ENCODE measurements at places on chromosomes 7 and 10. TPM values are rescaled to one million over a fixed set of nuclear protein-coding genes. Genes with fewer than 3 reads are reported as not detected.

DNA sequence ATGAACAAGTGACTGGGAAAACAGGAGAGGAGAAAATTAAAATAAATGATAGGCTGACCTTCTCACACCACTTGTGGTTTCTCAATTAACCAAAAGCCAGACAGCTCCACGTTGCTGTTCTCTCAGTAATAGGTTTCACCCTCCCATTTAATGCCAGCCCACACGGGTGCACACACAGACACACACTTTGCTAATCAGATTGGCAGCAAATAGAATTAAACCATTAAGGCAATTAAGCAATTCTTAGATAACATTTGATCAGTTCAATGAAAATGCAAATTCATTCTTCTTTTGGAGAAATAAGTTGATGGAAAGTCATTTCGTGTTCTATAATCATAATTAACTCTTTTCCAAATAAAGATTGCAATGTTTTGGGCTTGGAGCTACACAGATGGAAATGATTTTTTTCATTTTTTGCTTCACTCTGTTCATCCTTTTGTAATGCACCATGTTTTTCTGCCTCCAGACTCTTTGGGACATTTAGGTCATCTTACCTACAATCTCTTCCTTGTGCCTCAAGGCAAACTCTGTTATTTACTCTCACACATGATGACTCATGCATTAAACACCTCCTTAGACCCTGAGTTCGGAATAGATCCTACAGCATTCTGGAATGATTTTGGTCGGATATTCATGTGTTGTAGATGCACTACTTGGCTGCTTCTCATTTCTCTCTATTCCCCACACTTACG lies 700.7 kb downstream of the AUTS2 start:
- no peak overlapping the region for H3K4me3 ChIP-seq
- no peak overlapping the region for H3K27ac ChIP-seq
- H3K36me3 ChIP-seq = no peaks in the 10 kb centered on the region
- no peak for DNase-seq
- H3K27me3 ChIP-seq = no peaks in the 10 kb centered on the region

GRCh38 chr10:87503401-87503800 lies 1.3 kb upstream of the MINPP1 start:
- H3K27me3 ChIP-seq = peaks cover 5% of the 10 kb centered on the region
- H3K27ac ChIP-seq = peak overlapping the region; percentile 33
- peak overlapping the region; percentile 8 for H3K4me3 ChIP-seq
- DNase-seq = no peak
- H3K36me3 ChIP-seq = peaks cover 6% of the 10 kb centered on the region
- H3K4me1 ChIP-seq = peaks cover 29% of the 10 kb centered on the region

- peaks cover 6% of the 10 kb centered on the region for H3K27me3 ChIP-seq
- H3K4me1 ChIP-seq = no peaks in the 10 kb centered on the region
- H3K36me3 ChIP-seq = no peaks in the 10 kb centered on the region
- DNase-seq = no peak
Observed at GRCh38 chr7:91374321-91374989, 110.2 kb downstream of the FZD1 start.

- no peaks in the 10 kb centered on the region for H3K4me1 ChIP-seq
- peaks cover 13% of the 10 kb centered on the region for H3K27me3 ChIP-seq
- H3K4me3 ChIP-seq = no peak overlapping the region
- H3K27ac ChIP-seq = no peak overlapping the region
- DNase-seq = no peak
Observed at GRCh38 chr10:128507066-128507465, 380.8 kb upstream of the MKI67 start.

The GLCCI1 gene
- total RNA-seq = 31.5 TPM

DNA sequence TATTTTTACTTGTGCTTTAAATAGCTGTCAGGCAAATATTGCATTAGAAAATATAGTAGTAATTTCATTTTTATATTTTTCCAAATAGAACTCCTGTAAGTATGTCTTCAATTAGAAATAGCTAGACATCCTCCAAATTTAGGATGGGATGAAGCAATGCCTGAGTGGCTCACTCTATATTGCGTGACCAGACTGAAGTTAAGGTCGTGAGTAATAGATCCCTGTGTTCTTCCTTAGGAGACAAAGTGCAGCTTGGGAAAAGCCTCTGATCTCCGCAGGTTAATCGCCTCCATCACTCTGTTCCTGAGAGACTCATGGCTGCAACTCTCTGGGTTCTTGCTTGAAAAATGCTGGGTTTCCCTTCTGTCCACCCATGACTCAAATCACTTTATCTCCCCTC lies 484.8 kb upstream of the ANKRD30A start:
- no peaks in the 10 kb centered on the region for H3K36me3 ChIP-seq
- H3K27ac ChIP-seq = no peak overlapping the region
- H3K4me3 ChIP-seq = no peak overlapping the region
- H3K27me3 ChIP-seq = no peaks in the 10 kb centered on the region

DNA sequence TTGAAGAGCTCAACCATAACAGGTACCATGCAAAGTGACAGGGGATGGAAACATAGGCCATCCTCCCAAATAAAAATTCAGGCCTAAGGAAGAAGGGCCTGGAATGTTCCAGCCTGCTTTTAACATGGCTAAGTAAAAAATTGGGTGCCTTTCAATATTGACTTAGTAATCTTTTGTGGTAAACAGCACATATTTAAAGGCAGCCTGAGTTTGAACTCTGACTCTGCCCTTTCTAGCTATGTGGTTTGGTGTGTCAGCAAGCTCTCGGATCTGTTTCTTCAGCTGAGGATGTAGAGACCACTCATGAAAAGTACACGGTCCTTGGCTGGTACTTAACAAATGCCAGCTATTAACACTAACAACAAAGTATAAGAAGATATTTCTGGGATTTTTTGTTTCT lies 191.8 kb upstream of the CDCA7L start:
- no peak overlapping the region for H3K27ac ChIP-seq
- peaks cover 1% of the 10 kb centered on the region for H3K27me3 ChIP-seq
- no peak for DNase-seq
- H3K4me1 ChIP-seq = no peaks in the 10 kb centered on the region
- H3K36me3 ChIP-seq = no peaks in the 10 kb centered on the region
- H3K4me3 ChIP-seq = no peak overlapping the region

GRCh38 chr7:80145780-80146422 lies 11.3 kb downstream of the GNAI1 start:
- H3K27me3 ChIP-seq = peaks cover 8% of the 10 kb centered on the region
- peaks cover 1% of the 10 kb centered on the region for H3K4me1 ChIP-seq
- H3K4me3 ChIP-seq = no peak overlapping the region
- DNase-seq = no peak

DNA sequence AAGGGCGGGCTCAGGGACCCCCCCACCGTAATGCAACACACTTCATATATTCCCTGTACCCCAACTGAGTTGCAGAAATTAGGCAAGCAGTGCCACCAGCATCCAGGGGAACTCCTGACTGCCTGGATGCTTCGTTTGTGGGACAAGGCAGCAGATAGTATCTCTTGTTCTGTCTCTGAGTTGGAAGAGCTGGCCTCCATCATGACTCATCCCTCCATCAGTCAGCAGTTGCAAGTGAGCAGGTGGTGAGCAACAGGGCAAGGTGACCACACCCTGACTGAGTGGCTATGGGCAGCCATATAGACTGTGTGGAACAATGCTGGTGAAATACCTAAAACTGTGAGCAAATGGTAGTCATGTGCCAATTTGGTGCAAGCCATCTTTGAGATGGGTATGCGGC lies 22.8 kb upstream of the ADAMTS14 start:
- no peaks in the 10 kb centered on the region for H3K4me1 ChIP-seq
- no peaks in the 10 kb centered on the region for H3K27me3 ChIP-seq
- H3K4me3 ChIP-seq = no peak overlapping the region
- no peak overlapping the region for H3K27ac ChIP-seq
- DNase-seq = no peak

GRCh38 chr7:156654511-156655234 lies 14.1 kb downstream of the RNF32 start:
- H3K4me3 ChIP-seq = no peak overlapping the region
- peaks cover 19% of the 10 kb centered on the region for H3K27me3 ChIP-seq
- H3K36me3 ChIP-seq = no peaks in the 10 kb centered on the region
- H3K27ac ChIP-seq = no peak overlapping the region
- peaks cover 2% of the 10 kb centered on the region for H3K4me1 ChIP-seq

The RASA4B gene
- total RNA-seq = 31.9 TPM

GRCh38 chr10:62057850-62058249 lies 156.4 kb downstream of the ARID5B start:
- no peak overlapping the region for H3K27ac ChIP-seq
- no peak for DNase-seq
- peaks cover 58% of the 10 kb centered on the region for H3K36me3 ChIP-seq
- peaks cover 85% of the 10 kb centered on the region for H3K4me1 ChIP-seq
- H3K27me3 ChIP-seq = no peaks in the 10 kb centered on the region

The MBL2 gene
- not detected for total RNA-seq

The CFAP43 gene
- total RNA-seq = 0.39 TPM

GRCh38 chr7:131363719-131364118 lies 36.0 kb downstream of the MKLN1 start:
- H3K4me3 ChIP-seq = no peak overlapping the region
- DNase-seq = no peak

GRCh38 chr7:88347517-88347916 lies 40.8 kb upstream of the STEAP4 start:
- H3K36me3 ChIP-seq = no peaks in the 10 kb centered on the region
- H3K4me1 ChIP-seq = no peaks in the 10 kb centered on the region
- DNase-seq = no peak

The SPDYE6 gene
- not detected for total RNA-seq

DNA sequence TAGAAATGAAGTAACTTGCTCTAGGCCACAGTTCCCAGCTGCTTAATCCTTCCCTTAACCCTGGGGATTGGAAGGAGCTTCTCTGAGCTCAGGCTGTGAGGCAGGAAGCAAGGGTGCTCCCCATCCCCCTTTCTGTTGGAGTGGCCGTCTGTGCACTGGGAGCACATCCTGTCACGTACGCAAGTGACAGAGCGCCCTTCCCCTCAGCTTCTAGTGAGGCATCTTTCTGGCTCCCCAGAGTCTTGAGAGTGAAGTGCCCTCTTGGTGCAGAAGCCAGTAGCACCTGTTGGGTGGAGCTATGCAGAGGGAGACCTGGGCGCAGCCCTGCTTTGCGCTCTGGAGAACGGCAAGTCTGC lies 47.8 kb downstream of the SHH start:
- DNase-seq = peak; percentile 11
- H3K4me1 ChIP-seq = peaks cover 57% of the 10 kb centered on the region
- H3K27ac ChIP-seq = peak overlapping the region; percentile 84
- peaks cover 8% of the 10 kb centered on the region for H3K36me3 ChIP-seq
- no peaks in the 10 kb centered on the region for H3K27me3 ChIP-seq

- no peak for DNase-seq
- no peak overlapping the region for H3K27ac ChIP-seq
- H3K4me1 ChIP-seq = peaks cover 12% of the 10 kb centered on the region
- H3K4me3 ChIP-seq = no peak overlapping the region
- H3K27me3 ChIP-seq = no peaks in the 10 kb centered on the region
Observed at GRCh38 chr7:2224934-2225333, 7.8 kb downstream of the MAD1L1 start.

- DNase-seq = no peak
- no peaks in the 10 kb centered on the region for H3K4me1 ChIP-seq
- H3K36me3 ChIP-seq = no peaks in the 10 kb centered on the region
Observed at GRCh38 chr7:124752310-124752709, 13.3 kb downstream of the GPR37 start.

DNA sequence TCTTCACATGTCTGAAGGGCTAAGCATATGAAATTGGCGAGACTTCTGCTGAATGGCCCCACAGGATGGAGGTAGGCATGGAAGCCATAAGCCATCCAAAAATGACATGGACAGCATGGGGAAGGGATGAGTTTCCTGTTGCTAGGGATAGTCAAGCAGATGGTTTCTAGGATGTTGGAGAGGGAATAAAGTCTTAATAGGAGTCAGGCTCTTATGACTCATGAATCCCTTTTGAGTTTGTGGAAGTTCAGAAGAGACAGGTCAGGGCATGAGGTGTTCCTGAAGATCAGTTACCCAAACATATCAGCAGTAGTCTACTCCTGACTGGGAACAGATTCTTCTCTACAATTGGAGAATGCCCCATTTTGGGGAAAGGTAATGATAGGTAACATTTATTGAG lies 243.9 kb downstream of the REEP3 start:
- H3K27me3 ChIP-seq = peaks cover 20% of the 10 kb centered on the region
- no peak for DNase-seq
- no peak overlapping the region for H3K27ac ChIP-seq
- H3K4me1 ChIP-seq = no peaks in the 10 kb centered on the region

The HOXA13 gene
- not detected for total RNA-seq

GRCh38 chr10:50997461-50997860 lies 76.8 kb upstream of the PRKG1 start:
- H3K4me1 ChIP-seq = peaks cover 3% of the 10 kb centered on the region
- DNase-seq = no peak
- no peaks in the 10 kb centered on the region for H3K36me3 ChIP-seq
- H3K4me3 ChIP-seq = no peak overlapping the region

GRCh38 chr10:17649836-17650235 lies 5.9 kb downstream of the STAM start:
- peak overlapping the region; percentile 78 for H3K27ac ChIP-seq
- H3K27me3 ChIP-seq = no peaks in the 10 kb centered on the region
- no peak overlapping the region for H3K4me3 ChIP-seq
- DNase-seq = no peak

DNA sequence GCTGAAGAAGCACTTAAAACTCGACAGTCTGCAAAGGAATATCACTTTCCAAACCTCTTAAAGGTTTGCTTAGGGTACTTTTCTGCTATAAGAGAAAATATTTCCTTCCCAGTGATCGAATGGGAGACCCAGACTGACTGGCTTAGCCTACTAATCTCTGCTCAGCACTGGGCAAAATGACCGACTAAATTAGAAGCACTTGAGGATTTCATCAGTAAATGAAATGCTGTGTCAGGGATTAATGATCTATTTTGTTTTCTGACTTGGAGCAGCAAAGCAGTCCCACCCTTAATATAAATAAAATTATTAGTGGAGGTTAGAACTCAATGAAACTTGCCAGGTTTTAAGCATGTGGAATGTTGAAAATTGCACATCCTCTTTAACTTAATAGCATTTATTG lies 411.6 kb downstream of the NEBL start:
- H3K27me3 ChIP-seq = no peaks in the 10 kb centered on the region
- H3K4me3 ChIP-seq = no peak overlapping the region

The PILRA gene
- 8.6 TPM for total RNA-seq

The OPALIN gene
- not detected for total RNA-seq

DNA sequence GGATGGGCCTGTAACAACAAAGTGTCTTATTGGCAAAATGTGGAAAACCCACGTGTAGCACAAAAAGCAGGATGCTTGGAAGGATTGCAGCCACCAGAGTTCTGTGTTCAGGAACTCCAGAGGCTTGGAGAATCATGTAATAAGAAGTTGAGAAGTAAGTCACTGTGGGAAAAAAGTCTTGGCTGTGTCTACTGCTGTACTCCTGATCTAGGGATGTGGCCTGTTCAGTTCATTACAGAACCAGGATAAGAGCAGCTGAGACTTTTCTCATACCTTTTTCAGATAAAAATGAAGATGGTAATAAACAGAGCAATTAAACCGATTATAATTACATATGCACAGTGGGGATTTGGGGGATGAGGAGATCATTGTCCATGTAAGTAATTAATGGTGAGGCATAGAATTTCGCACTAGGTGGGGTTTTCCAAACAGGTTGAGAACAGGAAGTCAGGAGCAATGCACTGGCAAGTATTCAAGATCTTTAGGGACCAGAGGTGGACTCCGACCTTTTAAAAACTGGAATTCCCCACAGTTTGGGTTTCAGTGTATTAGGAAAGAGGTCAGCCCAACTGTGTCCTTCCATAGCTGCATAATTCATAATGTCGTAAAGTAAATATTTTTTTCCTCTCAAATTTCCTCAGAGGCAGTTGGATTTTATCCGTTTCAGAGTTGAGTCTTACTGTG lies 281.7 kb downstream of the FRMD4A start:
- no peaks in the 10 kb centered on the region for H3K27me3 ChIP-seq
- no peaks in the 10 kb centered on the region for H3K4me1 ChIP-seq
- no peak overlapping the region for H3K27ac ChIP-seq

All from naive thymus-derived CD8-positive, alpha-beta T cell (primary cell).